ENCODE measurements at places on chromosomes 16 and 17. TPM values are rescaled to one million over a fixed set of nuclear protein-coding genes. Genes with fewer than 3 reads are reported as not detected.
A peak's percentile ranks its signal among the peaks of the same experiment; 100 is the strongest.

DNA sequence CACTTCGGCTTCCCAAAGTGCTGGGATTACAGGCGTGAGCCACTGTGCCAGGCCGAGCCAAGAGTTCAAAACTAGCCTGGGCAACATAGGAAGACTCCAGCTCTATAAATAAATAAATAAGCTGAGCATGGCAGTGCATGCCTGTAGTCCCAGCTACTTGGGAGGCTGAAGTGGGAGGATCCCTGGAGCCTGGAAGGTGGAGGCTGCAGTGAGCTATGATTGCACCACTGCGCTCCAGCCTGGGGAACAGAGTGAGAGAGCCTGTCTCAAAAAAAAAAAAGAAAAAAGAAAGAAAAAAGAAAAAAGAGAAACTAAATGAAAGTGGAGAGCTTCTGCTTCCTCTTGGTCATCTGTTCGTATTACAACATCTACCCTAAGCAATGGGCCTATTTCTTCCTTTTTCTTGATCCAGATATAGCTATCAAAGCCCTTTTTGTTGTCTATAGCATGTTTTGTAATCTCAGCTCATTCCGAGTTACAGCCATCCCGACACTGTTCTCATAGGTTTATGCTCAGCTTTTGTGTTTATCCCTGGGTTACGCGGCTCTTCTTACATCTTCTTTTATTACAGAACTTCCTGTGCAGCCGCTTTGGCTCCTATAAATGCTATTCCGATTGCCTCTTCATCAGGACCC lies 14.1 kb upstream of the MAPK3 start:
- DNase-seq, result no peak

DNA sequence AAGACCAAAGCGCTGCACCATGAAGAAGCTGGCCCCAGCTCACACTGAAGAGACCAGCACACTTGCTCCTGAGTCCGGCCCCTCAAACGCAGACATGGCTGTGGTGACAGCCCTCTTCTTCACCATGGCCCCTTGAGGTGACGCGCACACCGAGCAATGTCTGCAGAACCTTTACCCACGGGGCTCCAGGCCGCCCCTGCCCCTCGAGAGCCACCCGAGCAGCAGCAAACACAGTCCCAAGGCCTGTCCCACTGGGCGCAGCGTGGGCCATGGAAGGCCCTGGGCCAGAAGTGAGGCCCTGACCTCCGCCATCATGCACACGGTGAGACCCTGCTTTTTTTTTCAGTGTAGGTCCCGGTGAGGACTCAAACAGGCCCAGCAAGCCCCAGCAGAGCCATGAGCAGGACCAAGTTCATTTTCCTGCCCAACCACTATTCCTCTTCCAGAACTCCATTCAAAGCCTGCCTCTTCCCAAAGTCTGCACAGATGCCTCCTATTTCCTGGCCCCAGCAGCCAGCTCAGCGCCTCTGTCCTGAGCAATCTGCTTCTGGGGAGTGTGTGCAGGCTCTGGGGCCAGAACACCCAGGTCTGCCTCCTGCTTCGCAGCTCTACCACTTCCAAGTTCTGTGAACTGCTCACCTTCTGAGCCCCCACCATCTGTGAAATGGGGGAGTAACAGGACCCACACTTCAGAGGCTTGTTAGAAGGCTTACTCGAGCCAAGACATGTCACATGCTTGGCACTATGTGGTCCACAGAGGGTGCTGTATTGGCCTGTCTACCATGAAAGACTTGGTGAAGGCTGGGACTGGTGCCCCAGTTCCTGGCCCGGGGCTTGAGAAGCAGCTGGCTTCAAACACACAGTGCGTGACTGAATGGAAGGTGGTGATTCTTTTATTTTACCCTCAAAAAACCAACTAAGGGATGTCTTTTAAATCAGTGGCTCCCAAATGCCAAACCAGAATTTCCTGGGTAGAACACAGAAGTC lies 35.7 kb upstream of the GSG1L start:
- no peak for DNase-seq

The NXPH3 gene
- total RNA-seq, result not detected

DNA sequence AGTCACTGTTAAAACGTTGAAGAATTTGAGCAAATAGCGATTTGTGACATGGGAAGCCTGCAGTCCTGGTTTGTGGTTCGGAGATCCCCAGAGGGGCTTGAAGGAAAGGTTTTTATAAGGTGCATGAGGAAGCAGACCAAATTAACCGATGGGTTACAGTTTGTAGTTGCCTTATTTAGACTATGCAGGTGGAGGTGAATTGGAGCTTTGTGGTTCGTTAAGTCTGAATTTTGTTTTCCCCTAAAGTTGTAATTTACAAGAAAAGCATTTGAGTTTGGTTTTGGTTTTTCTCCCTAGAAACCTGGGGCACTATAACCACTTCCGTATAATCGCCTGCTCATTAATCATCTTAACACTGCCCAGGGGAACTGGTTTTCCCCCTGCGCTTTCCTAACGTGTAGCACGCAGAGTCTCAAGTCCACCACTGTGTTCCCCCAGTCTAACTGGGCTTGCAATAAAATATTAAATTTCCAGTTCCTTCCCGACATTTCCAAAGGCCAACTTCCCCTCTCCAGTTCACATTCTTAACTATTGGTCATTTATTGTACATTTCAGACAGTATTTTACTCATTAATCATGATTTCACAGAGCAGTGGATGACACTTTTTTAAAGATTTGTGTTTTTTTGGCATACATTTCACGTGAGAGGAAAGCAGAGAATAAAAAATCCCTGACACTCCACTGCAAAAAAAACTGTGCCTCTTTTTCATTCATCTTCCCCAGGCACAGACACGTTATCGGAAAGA lies 932 bp downstream of the ZNF267 start:
- peak; percentile 83 for DNase-seq

GRCh38 chr17:750431-751037 lies 1.5 kb downstream of the GEMIN4 start:
- no peak for DNase-seq

- no peak for DNase-seq
These were observed 32.2 kb downstream of the TK2 start for GRCh38 chr16:66517586-66518263.

DNA sequence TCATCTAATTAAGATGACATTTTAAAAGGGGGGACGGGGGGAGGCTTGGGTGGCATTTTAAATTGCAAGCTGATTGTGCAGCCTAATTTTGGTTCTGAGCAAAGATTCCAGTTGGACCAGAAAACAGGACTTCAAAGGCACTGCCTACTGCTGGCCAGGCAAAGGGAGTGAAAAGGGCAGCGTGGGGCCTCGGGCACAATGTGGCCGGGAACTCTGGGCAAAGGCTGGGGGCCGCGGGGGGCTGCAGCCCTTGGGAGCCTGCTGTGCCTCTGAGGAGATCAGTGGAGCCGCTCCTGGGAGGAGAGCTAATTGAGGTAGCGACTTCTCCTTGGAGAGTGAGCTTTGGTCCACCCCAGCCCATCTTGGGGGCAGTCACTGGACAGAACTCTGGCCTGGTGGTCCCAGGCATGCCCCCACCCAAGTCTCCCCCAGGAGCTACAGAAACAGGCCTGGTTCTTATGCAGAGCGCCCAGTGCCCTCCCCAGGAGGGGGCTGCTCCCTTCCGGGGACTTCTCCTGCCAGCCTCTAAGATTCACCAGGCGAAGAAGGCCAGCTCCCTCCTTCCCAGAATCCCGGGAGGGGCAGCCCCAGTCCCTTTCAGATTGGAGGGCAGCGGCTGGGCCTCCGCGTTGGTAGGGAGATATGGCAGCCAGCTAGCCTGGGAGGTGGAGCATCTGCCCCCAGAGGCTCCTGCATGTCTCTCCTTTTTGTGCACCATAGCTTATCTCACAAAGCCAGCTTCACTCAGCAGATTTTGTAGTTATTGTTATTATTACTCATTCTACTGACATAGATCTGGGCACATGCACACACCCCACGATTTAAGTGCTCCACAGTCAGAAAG lies 115.6 kb downstream of the GNAO1 start:
- DNase-seq, result no peak

The HCRT gene
- not detected for total RNA-seq

The SPEM2 gene
- not detected for total RNA-seq

DNA sequence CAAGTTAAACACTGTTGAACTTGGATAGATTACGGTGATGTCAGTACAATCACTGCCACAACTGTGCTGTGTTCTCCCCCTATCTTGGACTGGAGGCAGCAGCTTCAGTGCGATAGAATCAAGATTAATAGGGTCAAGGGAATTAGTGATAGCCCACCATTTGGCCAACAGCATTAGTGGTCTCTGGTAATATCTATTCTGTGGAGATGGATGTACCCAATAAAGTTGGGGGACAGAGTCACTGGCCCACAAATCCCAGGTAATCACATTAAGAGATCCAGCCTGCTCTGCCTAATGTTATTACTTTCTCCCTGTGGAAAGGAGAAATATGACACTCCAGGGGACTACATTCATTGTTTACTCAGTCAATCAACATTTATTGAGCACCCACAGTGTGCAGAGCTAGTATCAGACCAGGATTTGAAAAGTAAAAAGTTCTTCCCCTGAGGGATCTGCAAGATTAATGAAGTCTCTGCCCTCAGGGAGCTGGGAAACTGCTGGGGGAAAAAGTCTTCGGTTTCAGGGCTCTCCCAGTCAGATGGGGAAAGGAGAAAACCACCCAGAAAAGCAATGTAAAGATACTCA lies 23.6 kb upstream of the ATP5MC1 start:
- no peak for DNase-seq

- DNase-seq, result peak; percentile 58
These were observed 5.5 kb downstream of the TBX2 start for GRCh38 chr17:61404913-61405685.

- no peak for DNase-seq
These were observed 174.0 kb upstream of the WSCD1 start for GRCh38 chr17:5896215-5896614.

The TMEM220 gene
- total RNA-seq, result not detected

- no peak for DNase-seq
These were observed 27.9 kb downstream of the SLFN12 start for GRCh38 chr17:35404360-35404759.

Data from natural killer cell treated with Interleukin-12 subunit alpha and Interleukin-12 subunit beta and Interleukin-15 and Interleukin-18, amount 100 ng/mL, for 72 hours (primary cell).